ENCODE measurements at places on chromosomes 3 and 15.

GRCh38 chr3:151431940-151432339 lies 28.9 kb downstream of the IGSF10 start:
- no peak for DNase-seq

DNA sequence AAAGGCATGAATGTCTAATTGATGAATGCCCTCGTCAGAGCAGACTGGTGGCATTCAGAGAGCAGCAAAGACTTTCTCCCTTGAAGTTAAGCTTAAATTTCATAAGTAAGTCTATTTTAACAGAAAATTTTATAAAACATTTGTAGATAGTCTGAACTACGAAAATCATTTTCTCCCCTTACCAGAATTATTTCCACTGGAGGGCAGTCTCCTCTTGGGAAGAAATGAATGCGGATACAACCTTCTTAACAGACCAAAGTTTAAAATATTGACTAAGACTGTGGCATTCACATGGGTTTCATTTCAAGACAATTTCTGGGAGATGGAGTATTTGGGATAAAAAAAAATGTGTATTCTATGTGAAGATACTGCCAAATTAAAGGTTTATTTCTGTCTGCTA lies 669.0 kb downstream of the FHIT start:
- DNase-seq, result peak; percentile 33

DNA sequence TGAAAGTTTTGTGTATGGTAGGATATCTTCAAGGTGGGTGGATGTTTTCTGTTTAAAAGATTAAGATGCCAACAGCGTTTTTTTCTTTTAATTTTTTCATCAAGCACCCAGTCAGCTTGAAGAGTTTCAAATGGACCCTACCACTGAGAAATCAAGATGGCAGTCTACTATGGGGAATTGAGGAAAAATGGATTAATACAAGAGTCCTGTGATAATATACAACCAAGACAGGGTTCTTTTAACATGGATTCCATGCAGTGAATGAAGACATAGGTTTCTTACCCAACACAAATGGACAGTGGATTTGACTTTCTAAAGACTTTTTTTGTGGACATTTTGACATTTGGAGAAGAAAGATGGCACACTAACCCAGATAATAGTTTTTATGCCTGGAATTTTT lies 2.5 kb upstream of the CHD2 start:
- no peak for DNase-seq

DNA sequence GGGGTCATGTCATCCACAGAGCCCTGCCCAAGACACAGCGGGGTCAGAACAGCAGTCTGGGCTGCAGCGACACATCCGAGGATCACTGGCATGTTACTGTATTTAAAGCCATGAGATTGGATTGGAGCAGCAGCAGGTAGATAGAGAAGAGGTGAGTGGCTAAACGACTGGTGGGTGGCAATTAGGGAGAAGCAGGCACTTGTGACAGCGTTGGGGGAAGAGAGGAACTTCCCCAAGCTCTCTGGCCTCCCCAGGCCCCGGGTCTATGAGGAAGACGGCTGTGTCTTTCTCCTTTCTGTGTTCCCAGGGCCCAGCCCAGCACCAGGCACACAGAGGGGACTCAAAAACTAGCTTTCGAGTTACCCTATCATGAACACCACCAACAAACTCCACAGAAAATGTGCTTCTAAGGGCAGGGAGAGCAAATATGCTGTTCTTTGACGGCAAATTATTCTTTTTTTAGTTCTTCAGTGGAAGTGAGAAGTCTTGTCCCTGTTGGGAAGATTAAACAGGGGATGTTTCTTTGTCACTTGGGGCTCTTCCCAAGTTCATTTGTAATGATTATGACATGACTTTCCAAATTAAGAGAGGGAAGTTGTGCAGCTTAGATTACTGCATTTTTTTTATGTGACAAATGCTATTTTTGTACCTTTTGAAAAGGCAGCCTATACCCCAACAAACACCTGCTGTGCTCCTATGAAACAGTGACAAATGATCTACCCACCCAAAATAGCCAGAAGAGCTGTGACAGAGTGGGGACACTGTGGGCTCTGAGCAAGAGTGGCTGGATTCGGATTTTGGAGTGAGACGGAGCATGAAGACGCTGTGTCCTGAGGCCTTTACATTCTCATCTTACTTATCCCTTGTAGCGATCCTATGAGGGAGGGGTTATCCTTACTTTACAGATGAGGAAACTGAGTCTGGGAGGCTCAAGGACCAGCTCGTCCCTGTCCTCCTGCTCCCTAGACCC lies 7.2 kb upstream of the SYNM start:
- DNase-seq, result no peak

GRCh38 chr3:24154781-24155180 lies 209.7 kb downstream of the NR1D2 start:
- DNase-seq, result no peak

DNA sequence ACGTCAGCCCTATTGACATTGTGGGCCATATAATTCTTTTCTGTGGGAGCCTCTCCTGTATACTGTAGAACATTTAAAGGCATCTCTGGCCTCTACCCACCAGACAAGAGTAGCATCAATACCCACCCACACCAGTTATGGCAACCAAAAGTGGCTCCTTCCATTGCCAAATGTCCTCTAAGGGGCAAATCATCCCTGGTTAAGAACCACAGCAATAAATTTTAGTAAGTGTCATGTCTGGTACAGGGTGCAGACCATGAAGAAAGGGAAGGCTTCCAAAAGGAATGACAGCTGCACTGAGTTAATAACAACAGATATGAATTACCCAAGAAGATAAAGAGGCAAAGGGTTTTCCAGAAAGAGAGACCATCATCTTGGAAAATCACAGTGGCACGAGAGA lies 6.9 kb upstream of the CLDN18 start:
- DNase-seq, result no peak

DNA sequence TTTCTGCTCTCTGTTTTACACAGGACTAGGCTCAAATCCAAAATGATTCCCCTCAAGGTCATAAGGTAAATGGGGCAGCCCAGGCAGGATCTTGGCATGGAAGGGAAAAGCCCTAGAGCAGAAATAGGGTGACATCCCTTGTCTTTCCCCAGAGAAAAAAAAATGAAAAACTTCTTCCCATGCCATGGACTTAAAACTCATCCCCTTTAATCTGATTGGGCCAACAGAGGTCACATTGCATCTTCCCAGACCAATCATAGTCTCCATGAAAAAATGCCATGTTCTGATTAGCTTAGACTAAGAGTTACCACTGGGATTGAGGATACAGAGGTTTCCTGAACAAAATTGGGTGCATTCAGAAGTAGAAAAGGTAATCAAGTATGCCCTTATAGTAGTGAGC lies 241.3 kb upstream of the LRTM1 start:
- DNase-seq, result no peak

GRCh38 chr15:49875392-49875791 lies 243.6 kb downstream of the ATP8B4 start:
- peak; percentile 9 for DNase-seq

- DNase-seq, result no peak
These were observed 531.0 kb upstream of the NR2F2 start for GRCh38 chr15:95799286-95800200.

DNA sequence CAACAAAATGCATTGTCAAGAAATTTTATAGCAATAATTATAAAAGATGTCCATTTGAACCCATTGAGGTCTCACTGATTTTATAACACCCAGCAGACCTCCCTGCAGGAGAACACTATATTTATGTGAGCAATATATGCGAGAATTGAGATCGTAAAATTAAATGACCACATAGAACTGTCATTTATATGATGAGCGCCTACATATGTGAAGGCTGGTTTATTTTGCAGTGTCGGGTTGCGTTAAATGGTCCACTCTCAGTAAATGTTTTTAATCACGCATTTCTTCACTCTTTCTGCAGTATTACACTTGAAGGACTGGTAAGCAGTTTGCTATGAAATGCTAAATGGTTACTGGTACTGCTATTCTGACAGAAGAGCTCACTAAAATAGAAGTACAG lies 408.5 kb upstream of the AGTR1 start:
- DNase-seq, result peak; percentile 11

DNA sequence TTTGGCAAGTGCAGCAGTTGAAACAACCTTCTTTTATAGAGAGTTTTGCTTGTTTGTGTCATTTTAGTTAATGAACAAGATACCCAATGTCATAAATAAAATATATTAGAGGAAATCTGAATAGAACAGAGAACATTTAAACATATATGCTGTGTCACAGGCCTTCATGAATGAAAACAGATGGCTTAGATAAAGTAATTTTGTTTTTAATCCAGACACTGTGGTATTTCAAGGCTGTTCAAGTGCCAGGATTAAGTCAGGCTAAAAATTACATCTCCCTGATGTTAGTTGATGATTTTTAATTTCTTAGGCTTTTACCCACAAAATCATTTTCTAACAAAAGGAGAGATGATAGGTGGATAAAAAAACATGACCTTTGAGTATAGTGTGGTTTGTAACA lies 4.9 kb upstream of the ACKR4 start:
- DNase-seq, result no peak

DNA sequence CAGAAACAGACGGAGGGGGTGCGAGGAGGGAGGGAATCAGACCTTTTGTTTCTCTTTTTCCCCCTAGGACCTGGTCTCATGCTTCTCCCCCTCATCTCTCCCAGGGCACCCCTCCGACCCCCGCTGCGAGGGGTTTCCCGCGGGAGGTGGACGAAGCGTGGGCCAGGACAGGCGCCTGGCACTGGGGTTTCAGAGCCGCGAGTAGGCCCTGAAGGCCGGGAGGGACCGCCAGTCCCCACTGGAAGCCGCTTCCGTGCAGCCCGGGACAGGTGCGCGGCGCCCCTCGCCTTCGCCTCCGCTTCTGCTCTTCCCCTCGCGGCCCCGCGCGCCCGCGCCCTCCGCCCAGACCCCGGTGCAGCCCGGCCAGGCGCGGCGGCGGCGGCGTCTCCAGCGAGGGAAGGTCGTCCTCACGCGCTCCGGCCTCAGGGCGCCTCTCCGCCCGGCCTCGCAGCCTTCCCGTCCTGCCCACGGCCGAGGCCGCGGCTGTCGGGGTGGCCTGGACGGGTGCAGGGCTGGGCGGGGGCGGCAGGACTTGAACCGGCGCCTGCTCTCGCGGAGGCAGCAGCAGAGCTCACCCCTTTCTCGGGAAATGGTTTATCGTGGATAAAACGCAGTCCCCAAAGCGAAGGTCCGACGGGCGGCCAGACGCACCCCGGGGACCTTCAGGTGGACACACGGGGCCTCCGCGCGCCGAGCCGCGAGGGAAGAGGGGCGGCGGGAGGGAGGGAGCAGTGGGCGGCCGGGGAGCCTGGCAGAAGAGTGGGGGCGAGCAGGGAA lies 31.5 kb upstream of the ADAMTS17 start:
- no peak for DNase-seq

- no peak for DNase-seq
These were observed 191.1 kb downstream of the MECOM start for GRCh38 chr3:169472259-169472900.

DNA sequence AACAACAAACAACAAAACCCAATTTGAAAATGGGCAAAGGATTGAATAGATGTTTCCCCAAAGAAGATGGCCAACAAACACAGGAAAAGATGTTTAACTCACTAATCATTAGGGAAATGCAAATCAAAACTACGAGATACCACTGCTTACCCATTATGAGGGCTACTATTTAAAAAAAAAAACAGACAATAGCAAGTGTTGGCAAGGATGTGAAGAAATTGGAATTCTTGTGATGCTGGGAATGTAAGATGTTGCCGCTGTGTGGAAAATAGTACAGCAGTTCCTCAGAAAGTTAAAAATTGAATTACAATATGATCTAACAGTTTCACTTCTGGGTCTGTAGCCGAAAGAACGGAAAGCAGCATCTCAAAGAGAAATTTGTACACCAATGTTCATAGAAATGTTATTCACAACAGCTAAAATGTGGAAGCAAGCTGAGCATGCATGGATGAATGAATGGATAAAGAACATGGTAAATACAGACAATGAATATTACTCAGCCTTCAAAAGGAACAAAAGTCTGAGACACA lies 121.9 kb downstream of the CHSY1 start:
- DNase-seq, result no peak

- no peak for DNase-seq
These were observed 2.8 kb downstream of the SCAANT1 start for GRCh38 chr3:63909431-63909830.

DNA sequence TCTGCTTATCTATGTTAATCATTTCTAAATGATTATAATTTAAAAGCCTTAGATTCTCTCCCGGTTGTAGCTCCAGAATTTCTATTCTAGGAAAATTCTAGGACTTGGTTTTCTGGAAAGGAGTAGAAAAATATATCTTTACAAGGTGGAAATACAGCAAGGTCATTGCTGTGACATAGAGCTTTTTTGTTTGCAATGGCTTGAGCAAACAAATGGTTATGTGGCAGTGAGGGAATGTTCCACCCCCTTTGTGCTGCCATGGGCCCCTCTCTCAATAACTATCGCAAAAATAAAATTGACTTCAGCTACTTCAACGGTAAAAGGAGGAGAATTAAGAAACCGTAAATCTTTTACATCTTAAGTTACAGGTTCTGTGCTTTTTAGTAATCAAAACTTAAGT lies 517.1 kb downstream of the EPHA3 start:
- no peak for DNase-seq

DNA sequence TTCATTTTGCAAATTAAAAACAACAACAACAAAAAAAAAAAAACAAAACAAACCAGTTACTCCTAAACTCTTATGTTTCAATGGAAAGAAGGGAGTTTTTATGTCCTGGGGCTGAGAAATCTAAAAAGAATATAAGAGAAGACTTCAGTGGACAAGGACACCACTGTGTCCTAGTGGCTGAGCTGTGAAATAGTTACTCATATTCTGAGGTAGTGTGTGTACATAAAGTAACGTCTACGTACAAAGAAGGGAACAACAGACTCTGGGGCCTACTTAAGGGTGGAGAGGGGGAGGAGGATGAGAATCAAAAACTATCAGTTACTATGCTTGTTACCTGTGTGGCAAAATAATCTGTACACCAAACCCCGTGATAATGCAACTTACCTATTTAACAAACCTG lies 6.0 kb upstream of the TP53BP1 start:
- no peak for DNase-seq

DNA sequence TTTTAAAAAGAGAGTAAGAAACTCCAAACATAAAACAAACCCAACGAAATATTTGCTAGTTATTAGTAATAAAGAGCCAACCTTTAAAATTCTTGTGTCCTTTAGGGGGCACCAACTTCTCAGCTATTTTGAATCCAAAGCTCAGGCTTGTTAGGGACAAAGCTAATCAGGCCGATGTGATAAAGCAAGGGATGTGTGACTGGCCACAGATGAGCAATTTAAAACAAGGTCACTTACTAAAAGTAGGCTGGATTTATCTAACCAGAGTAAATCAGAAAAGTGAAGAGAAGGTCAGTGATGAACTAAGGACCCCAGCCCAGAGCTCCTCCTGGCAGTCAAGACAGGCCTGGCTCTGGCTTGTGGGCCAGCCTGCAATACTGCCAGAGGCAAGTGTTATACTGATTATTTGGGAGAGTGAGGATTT lies 108.5 kb downstream of the CYP19A1 start:
- DNase-seq, result peak; percentile 75

GRCh38 chr3:52299879-52300611 lies 12.4 kb downstream of the GLYCTK start:
- peak; percentile 79 for DNase-seq
